ENCODE measurements at places on chromosomes 6 and 20. TPM values are rescaled to one million over a fixed set of nuclear protein-coding genes. Genes with fewer than 3 reads are reported as not detected.

SEMG1 gene
- total RNA-seq: not detected

KHDC1L gene
- total RNA-seq: not detected

UNC5CL gene
- 0.36 TPM for total RNA-seq

SIRPD gene
- not detected for total RNA-seq

SAMD3 gene
- total RNA-seq: not detected

IP6K3 gene
- not detected for total RNA-seq

BTNL2 gene
- not detected for total RNA-seq

TSPYL1 gene
- 103 TPM for total RNA-seq

GRCh38 chr20:23150304-23151007 is 64.3 kb upstream of the CD93 start:
- DNase-seq: no peak

GRCh38 chr20:19973961-19974629 is 43.1 kb upstream of the NAA20 start:
- no peak for DNase-seq

DNA sequence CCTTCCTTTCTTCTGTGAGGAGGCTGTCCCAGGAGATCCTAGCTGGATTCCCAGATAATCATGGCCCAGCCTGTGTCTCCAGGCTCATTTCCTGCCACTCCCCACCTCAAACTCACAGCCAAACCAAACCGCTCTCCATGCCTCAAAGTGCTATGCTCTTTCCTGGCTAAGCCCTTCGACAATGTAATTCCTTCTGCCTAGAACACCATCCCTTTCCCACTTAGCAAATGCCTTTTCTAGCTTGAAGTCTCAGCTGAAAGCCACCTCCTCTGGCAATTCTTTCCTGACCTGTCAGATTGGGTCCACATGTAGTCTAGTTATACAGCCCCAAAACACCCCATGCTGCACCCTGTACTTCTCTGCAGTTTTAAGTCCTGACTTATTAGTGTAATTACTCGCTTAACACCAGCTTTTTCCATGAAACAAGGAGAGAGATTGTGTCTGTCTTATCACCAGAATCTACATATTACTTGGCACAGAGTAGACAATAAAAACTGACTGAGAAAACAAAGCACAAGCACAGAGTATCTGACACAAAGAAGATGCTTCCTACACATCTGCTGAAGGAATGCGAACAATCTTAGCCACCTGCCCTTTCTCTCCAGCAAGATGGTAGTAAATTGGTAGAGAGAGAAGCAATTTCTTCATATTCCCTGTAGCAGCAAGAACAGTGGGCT is 5.4 kb downstream of the TRIM26 start:
- no peak for DNase-seq

GRCh38 chr20:14830899-14831298 is 493.5 kb upstream of the FLRT3 start:
- DNase-seq: no peak

GRCh38 chr6:37190159-37190535 is 20.2 kb downstream of the PIM1 start:
- no peak for DNase-seq

DNA sequence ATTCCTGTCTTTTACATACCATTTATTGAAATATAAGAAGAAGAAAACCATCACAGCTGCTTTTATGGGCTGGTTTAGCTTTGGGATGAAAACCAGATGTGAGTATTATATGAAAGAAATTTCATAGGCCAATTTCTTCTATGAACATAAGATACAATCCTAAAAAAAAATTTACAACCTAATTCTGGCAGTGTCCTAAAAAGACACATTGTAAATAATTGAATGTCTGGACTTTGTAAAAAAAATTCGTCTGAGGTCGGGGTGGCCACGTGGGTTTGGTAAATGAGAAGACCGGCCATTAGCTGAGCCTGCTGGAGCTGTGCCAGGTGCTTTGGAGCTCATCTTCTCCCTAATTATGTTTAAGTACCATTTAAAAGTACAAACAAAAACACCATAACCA is 26.8 kb downstream of the DACT2 start:
- DNase-seq: no peak

GRCh38 chr6:169984181-169985120 is 233.0 kb downstream of the ERMARD start:
- DNase-seq: no peak

DNA sequence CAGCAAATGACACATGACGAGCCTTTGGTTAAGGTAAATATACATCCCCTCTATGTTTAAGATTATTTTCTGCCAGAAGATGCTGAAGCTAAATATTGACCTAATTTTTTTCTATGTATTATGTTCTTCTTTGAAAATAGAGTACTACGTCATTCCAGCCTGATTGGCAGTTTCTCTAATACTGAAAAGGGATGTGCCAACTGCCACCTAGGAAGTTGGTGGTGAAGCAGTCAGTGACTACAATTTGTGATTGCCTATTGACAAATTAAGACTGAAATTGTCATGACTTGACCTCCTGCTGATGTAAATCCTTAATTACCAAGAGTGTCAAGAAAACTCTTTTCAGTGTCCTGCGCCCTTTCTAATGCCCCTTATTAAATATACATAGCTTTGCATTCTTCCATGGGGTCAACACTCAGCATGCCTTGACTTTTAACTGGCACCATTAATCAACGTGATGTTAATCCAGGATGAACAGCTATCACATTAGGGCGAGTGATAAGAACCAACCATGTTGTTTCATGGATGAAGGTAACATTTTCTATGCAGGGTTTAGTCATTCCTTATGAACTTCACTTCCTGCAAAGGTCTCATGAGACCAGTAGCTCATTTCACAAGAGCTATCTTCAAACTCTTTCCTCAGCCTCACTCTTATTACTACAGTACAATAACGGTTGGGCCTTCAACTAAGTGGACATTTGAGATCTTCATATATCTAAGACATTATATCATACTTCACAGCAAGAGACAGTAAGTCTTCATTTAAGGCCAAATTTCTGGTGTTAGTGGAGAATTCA is 22.5 kb upstream of the SGK1 start:
- no peak for DNase-seq

DNA sequence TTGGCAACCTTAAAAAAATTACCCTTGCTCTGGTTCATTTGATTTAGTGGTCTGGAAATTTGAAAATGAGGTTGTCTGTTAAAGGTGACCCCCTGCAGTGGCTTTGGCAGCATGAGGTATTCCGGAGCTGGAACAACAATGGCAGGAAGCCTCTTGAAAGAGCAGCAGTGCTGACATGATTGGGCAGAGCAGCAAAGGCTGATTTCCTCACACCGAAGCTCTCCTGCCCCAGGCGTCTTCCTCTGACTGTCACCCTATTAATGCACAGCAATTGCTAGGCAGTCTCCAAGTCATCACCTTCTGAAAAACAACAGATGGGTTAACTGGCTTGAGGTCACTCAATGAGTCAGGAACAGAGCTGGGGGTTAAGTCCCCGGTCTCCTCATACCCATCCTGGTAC is 241.8 kb upstream of the MMS22L start:
- no peak for DNase-seq

DNA sequence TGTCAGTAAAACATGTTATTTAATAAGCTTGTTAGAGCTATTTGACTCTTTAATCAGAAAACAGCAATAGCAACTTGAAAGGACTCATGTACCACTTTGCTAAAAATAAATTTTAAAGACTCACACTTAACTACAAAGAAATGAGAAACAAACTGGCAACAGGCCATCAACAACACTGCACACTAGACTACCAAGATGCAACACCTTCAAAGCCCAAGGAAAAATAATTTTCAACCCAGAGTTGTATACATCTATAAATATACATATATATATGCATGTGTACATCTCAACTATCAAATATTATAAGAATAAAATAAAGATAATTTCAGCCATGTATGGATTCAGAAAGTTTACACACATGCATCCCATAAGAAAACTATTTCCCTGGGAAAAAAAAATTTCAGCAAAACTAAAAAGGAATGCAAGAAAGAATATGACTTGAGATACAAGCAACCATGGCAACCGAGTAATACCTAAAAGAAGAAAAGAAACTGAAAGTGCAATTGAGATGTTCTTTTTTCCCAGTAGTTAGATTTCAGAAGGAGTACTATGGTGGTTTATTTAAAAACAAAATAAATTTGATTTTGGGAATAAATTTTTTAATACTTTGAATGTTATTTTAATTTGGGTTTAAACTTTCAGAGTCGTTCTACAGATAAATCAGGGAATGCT is 303.8 kb downstream of the UBE3D start:
- DNase-seq: no peak

GRCh38 chr6:45665859-45666258 is 288.1 kb upstream of the SUPT3H start:
- no peak for DNase-seq

GRCh38 chr6:52130440-52130839 is 43.0 kb upstream of the PKHD1 start:
- no peak for DNase-seq

- no peak for DNase-seq
Measured at GRCh38 chr6:29489286-29489685, 1.5 kb upstream of the MAS1L start.

- DNase-seq: no peak
Measured at GRCh38 chr6:44733126-44733525, 345.6 kb downstream of the CDC5L start.

DNA sequence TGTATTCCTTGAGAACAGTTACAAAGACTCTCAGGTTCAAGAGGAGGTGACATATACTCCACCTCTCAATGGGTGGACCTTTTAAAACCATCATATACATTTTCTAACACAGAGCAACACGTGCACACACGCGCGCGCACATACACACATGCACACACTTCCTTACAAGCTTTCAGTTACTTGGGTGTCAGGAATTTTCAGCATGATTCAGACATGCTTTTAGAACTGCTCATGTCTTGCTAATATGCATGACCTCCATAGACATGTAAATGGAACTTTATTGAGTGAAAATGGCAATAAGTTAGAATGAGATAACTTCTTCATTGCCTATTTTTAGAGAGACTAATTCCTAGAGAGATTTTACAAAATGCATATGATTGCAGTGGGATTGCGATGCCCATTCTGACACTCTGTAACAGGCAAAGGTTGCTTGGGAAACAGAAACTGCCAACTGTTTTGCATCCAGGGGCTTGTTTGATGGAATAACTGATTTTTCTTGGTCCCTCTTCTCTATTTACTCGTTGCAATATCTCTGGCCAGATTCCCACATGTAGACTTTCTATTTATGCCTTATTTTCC is 531.4 kb upstream of the RNF217 start:
- no peak for DNase-seq

DNA sequence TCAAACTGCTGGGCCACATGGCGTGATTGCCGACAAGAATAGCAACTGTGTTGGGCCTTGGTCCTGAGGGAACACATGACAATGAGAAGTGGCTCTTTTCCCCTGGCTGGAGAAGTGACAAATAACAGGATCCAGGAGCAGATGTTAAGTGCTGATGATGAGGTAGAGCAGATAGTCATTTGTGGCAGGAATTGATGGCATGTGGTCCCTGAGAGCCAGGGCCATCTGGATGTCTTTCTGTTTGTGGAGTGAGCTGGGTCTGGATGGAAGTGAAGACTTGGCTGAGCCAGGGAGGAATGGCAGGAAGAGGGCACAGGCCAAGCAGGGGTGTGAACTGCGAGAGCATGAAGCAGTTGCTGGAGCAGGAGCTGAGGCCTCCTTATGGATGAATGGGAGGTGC is 67.8 kb downstream of the SCAND1 start:
- no peak for DNase-seq

GRCh38 chr20:23003881-23004460 is 31.1 kb upstream of the SSTR4 start:
- no peak for DNase-seq

DNA sequence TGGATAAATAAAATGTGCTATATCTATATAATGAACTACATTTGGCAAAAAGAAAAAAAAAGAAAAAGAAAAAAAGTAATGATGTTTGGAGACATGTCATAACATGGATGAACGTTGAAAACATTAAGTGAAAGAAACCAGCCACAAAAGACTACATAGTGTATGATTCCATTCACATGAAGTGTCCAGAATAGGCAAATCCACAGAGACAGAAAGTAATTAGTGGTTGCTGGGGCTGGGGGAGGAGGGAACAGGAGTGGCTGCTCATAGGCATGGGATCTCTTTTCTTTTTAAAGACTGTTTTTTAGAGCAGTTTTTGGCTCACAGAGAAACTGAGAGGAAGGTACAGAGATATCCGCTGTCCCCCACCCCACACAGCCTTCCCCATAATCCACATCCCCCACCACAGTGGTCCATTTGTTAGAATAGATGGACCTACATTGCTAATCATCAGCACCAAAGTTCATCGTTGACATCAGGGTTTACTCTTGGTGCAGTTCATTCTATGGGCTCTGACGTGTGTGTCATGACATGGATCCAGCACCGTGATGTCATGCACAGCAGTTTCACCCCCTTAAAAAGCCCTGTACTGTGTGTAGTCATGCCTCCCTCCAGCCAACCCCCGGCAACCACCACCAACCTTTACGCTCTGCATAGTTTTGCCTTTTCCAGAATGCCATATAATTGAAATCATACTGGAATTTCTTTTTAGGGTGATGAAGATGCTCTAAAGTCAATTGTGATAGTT is 240.9 kb upstream of the RREB1 start:
- no peak for DNase-seq

GRCh38 chr6:13354331-13355042 is 26.1 kb upstream of the TBC1D7 start:
- DNase-seq: no peak

GRCh38 chr6:83055366-83055964 is 10.2 kb downstream of the UBE3D start:
- no peak for DNase-seq

GRCh38 chr20:12882832-12883506 is 125.8 kb upstream of the SPTLC3 start:
- DNase-seq: no peak

DNA sequence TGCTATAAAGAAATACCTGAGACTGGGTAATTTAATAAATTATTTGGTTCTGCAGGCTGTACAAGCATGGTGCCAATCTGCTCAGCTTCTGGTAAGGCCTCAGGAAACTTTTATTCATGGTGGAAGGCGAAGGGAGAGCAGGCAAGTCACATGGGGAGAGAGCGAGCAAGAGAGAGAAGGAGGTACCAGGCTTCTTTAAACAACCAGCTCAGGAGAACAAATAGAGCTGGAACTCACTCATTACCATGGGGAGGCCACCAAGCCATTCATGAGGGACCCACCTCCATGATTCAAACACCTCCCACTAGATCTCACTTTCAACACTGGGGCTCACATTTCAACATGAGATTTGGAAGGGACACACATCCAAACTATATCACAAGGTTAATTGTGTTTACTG is 44.9 kb upstream of the CRISP1 start:
- DNase-seq: no peak

- DNase-seq: no peak
Measured at GRCh38 chr6:137378090-137378369, 116.2 kb downstream of the OLIG3 start.

DNA sequence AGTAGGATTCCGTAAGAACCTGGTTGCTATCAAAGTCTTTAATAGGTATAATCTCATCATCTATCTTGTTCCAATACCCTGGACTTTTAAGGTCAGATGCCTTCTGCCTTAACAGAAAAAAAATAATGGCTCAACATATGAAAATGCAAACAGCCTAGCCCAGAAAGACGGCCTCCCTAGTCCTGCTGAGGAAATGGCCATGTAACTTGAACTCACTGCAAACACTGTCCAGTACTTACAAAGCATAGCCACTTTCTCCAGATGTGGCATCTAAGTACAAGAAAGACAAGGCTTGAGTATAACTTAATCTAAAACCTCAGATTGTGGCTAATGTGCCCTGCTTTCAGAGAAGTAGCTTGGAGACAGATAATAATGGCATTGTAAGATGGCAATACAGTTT is 26.5 kb downstream of the FASTKD5 start:
- no peak for DNase-seq

- DNase-seq: no peak
Measured at GRCh38 chr20:24866742-24867141, 82.3 kb upstream of the CST7 start.

GRCh38 chr6:32825966-32826365 is 9.2 kb upstream of the HLA-DOB start:
- no peak for DNase-seq

GRCh38 chr6:11212664-11213063 is 19.8 kb downstream of the NEDD9 start:
- DNase-seq: no peak
